ENCODE measurements at places on chromosomes 2 and 18.

DNA sequence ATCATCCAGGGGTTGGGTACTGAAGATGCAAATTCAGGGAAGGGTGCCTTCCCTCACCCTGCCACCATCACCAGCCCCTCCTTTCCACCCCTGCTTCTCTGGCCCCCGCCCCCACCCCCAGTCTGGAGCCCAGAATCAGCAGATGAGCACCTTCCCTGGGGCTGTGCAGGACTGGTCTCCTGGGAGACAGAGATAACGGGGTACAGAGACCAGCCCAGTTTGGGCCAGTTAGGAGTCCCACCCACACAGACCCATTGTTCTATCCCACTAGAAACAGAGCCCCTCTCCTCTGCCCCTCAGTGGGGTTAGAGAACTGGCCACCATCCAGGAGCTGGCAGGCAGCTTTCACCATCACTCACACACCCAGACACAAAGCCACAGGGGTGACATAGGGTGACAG lies 4.5 kb upstream of the CRYBA2 start:
- DNase-seq, result no peak

DNA sequence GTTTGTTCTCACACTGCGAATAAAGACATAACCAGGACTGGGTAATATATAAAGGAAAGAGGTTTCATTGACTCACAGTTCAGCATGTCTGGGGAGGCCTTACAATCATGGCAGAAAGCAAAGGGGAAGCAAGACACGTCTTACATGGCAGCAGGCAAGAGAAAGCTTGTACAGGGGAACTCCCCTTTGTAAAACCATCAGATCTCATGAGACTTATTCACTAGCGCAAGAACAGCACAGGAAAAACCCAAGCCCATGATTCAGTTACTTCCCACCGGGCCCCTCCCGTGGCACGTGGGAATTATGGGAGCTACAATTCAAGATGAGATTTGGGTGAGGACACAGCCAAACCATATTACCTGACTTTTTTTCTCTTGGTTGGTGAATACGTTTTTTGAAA lies 51.3 kb downstream of the TMEM247 start:
- DNase-seq, result no peak

DNA sequence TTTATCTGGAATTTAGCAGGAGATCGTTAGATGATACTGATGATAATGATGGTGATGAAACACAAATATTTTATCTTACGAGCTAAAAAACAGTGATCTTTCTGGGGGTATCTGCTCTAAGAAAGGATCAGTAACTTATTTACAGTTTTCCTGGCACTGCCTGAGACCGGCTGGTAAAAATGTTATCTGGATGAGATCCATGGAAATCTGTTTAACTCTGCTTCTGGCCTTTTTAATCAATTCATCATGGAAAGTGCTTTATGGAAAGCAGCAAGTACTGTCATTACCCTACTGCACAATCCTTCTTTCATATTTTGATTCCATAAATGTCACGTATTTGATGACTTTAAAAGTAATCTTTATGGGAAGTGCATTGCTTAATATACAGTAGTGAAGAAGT lies 612.7 kb upstream of the GCFC2 start:
- no peak for DNase-seq

DNA sequence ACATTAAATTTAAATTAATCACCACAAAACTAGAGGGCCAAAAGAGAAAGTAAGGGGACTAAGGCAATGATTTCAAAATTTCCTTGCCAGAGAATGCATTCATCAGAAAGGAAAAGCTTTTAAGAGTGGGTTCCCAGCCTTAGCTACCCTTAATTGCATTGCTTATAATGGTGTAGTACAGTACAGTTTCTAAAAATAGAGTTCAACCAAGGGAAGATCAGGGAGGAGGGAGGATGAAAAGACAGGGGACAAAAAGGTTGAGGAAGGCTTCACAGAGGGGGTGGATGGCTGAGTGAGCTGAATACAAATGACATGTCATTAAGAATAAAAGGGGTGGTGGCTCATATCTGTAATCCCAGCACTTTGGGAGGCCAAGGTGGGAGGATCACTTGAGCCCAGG lies 119.9 kb downstream of the RBMS1 start:
- DNase-seq, result no peak

DNA sequence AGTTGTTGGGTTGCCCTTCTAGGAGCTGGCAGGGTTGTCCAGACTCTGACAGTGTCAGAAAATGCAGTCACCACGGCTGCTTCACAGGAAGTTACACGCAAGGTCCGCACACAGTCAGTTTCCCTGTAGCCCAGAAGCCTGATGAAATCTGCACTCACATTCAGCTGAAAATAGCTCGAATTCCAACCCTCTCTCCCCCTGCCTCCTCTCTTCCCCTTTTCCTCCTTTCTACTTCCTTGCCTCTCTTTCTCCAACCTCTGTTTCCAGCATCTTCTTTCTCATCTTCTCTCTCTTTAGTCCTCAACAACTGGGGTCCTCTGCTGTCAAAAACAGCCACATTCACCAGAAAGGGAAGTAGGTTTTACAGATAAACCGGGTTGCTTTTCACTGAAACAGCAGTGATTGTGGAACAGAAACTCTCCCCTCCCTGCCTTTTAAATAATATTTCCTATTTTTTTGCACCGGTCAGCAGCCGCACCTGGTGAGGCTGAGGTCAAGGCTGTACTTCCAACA lies 69.3 kb downstream of the BCL11A start:
- DNase-seq, result no peak

GRCh38 chr2:174312581-174313234 lies 22.0 kb upstream of the SP9 start:
- no peak for DNase-seq

GRCh38 chr2:159226059-159226461 lies 60.4 kb downstream of the WDSUB1 start:
- no peak for DNase-seq

DNA sequence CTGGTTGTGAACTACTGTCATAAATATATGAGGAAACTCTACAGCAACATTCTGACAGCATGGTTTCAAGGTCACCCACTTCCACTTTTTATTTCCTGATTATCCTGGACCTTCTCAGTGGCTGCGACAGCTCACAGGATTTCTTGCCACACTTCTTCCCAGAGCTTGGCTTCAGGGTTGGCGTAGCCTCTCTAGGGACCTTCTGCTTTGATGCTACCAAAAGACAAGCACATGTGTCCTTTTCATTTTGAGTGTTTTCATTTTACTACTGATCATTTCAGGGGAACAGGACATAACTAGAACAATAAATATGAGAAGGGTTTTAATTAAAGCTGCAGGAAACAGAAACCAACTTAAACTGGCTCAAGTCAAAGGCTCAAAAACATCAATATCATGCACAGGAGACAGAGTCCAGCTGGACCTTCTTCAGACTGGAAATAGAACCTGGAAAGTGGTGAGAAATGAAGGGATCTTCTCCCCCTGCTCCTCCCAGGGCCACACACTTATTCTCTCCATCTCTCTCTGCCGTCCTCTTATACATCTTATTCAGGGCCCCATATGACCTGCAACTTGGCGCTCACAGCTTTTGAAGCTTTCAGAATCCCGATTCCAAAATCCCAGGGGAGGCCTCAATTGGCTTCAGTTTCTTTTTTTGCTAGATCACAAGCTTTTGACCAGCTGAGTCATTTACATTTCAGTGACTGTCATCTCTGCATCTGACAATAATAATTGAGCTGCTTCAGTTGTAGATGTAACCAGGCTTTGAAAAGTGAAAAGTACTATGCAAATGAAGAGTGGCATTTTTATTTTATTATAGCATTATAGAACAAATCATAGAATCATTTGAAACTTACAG lies 9.7 kb downstream of the VIT start:
- DNase-seq, result no peak

DNA sequence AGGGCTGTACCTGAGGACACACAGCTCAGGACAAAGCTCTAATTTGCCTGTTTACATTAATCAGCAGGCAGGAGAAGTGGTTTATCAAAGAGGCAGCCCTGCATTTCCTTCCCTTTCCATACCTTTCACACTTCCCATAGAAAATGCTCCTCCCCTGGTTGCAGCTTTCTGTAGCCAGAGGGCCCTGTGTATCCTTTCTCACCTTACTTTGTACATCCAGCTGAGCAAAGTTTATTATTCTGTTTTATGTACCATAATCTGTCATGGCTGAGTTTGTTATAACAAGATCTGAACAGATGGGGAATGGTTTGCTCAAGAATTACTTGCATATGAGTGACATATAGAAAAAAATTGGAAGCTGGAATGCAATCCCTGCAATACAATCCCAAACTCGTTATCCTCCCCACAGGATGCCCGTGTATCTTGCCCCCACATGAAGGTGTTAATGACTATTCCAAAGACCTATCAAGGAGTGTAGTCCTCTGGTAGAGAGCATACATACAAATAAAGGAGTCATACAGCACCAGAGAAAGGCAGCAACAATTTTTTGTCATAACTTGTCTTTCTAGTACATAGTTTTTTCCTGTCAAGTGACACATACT lies 1025.8 kb upstream of the KLHL29 start:
- DNase-seq, result no peak

DNA sequence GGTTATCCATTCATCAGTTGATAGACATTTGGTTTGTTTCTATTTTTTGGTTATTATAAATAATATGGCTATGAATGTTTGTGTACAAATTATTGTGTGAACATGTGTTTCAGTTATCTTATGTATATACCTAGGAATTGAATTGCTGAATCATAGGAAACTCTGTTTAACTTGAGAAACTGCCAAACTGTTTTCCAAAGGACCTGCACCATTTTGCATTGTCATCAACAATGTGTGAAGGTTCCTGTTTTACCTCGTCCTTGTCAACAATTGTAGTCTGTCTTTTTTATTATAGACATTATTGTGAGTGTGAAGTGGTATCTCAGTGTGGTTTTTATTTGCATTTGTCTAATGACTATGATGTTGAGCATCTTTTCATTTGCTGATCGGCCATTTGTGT lies 17.1 kb downstream of the PDK1 start:
- DNase-seq, result no peak

Measured in amygdala (tissue), 56 donors.